ENCODE measurements at places on chromosomes 7 and 10. TPM values are rescaled to one million over a fixed set of nuclear protein-coding genes. Genes with fewer than 3 reads are reported as not detected.

GRCh38 chr7:105316578-105317344, 72.0 kb downstream of the SRPK2 start:
- DNase-seq, result no peak

- no peak for DNase-seq
These were observed 3.2 kb upstream of the INSIG1 start for GRCh38 chr7:155294511-155294778.

DNA sequence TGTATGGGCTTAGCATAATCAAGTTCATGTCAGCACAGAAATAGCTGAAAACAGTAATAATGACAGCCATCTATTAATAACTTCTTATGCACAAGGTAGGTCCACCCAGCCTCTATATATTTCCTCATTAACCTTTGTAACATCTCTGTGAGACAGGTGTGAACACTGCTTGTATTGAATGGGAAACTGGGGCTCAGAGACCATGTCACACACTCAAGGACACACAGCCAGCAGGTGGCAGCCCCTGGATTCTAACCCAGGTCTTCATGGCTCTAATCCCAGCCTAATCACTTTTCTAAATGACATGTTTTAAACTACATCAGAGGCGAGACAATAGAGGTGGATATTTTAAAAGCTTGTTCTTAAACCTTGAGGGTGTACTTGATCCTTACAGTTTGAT, 591.4 kb downstream of the PARD3 start:
- DNase-seq, result no peak

- no peak for DNase-seq
These were observed 894 bp downstream of the ATXN7L1 start for GRCh38 chr7:105875505-105875904.

DNA sequence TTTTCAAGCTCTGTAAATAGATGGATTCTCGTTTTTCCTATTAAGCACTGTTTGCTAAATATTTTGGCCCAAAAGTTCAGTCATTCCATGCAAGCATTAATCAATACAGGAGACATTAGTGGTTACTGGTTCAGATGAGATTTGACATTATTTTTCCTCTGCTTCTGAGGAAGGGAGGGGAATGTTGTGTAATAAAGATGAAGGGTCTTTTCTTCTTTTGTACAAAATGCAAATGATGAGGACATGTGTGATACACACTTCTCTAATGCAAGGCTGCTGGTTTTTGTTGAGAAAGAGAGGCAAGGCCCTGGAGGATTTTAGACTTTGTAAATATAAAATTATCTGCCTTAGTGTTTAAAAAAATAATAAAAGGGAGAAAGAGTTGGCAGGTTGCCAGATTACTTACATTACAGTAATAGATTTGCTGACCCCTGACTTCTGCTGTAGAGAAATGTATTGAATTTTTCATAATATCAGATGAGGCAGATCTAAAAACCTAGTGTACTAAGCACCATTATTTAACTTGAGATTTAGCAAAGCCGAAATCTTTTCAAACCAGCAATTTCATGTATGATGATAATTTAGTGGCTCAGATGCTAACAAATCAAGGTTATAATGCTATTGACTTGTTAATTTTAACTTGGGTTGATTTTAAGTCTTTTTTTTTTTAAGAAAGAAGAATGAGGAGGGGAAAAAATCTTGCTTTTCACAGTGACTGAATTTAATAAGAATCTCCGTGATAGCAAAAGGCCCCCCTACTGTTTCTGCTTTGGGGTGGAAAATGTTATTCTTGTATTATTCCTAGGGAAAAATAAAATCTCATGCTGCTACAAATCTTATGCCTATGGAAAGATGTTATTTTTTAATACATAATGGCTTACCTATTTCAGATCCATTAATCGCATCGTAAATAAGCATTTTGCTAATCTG, 180.1 kb downstream of the ARID5B start:
- DNase-seq, result no peak

DNA sequence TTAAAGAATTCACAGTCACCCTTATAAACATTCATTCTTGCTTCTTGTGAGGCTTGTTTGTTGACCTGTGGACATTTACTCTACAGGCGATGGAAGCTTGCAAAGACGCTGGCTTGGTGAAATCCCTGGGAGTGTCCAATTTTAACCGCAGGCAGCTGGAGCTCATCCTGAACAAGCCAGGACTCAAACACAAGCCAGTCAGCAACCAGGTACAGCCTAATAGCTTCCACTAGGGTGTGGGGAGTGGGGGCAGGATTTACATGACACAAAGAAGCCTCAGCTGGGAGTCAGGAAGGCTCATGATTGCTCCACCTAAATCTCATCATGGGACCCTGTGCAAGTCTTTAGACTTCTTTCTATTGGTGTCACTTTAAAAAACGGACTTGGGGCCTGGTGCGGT, 29.0 kb downstream of the AKR1D1 start:
- DNase-seq, result no peak

- no peak for DNase-seq
These were observed 119.9 kb downstream of the PLXNA4 start for GRCh38 chr7:132456418-132456817.

DNA sequence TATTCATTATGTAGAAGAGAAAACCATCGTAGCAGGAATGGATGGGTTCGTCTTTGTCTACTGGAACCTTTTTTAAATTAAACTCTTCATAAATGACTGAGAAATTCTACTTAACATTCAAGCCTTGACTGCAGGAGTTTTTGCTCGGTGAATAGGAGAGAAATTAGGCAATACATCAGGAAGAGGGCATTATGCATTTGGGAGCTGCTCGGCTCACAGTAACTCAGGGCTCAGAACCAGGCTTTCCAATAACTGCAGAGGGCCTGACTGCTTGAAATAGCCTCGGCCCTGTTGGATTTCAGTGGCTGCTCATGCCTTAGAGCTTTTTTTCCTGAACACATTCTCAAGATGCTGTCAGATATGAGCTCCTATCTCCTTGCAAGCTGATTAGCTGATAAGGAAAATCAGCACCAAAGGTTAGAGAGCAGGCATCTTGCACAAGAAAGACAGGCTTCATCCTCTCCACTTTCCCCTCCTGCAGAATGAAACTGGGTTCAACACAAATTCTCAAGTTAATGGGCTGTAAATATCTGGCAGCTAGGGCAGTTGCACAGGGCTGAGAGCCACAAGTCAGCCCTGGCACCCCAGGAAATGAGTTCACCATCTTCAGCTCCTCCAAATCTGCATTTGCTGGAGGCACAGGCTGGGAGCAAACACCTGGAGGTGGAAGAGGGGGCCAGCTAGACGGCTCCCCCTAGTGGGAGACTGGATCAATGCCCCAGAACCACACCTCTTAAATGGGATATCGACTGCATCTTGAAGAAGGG, 24.3 kb downstream of the TECTB start:
- DNase-seq, result no peak

GRCh38 chr10:114173603-114173920, 441 bp downstream of the CCDC186 start:
- DNase-seq, result no peak

The TRIM73 gene
- 5.4 TPM for total RNA-seq

The TAX1BP1 gene
- total RNA-seq, result 82.5 TPM
